CD4-positive, alpha-beta T cell treated with Interleukin-15 for 1 hour (primary cell): ENCODE measurements at places on chromosomes 2 and 18.

DNA sequence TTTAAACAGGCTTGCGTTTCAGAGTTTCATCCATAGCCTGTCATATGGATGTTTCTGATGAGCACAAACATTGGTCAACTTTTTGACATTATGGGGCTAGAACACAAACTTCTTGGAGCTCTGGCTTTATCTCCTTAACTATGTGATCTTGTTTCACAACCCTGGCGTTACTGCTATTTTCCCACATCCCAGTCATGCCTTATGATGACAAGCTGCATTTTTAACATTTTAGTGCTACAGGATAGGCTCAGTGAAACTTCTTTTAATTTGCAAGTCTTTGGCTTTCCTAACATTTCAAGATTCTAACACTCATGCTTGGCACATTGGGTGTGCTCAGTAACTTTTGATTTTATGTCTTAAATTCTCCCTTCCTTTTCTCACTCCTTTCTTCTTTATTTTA is 21.0 kb upstream of the PDE1A start:
- no peak for DNase-seq

- no peak for DNase-seq
Observed at GRCh38 chr2:157233506-157233905, 24.0 kb upstream of the GALNT5 start.

- no peak for DNase-seq
Observed at GRCh38 chr2:88010136-88010535, 6.2 kb downstream of the RNU2-63P start.

DNA sequence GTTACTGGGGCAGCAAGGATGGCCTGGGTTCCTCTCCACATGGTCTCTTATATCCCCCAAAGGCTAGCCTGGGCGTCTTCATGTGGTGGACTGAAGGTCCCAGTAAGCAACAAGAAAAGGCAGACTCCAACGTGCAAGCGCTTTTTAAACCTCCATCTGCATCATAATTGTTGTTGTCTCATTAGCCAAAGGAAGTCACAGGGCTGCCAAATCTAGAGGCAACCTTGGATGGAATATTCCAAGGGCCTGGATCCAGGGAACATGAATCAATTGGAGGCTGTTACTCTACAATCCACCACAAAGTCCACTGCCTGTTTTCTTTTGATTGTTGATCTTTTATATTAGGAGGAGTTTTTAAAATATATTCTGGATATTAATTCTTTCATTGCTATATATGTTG is 118.8 kb downstream of the SH3RF3 start:
- no peak for DNase-seq

- DNase-seq, result no peak
Observed at GRCh38 chr2:199458009-199458805, 468 bp upstream of the SATB2 start.

GRCh38 chr2:176419591-176420071 is 150.4 kb downstream of the MTX2 start:
- DNase-seq, result no peak

DNA sequence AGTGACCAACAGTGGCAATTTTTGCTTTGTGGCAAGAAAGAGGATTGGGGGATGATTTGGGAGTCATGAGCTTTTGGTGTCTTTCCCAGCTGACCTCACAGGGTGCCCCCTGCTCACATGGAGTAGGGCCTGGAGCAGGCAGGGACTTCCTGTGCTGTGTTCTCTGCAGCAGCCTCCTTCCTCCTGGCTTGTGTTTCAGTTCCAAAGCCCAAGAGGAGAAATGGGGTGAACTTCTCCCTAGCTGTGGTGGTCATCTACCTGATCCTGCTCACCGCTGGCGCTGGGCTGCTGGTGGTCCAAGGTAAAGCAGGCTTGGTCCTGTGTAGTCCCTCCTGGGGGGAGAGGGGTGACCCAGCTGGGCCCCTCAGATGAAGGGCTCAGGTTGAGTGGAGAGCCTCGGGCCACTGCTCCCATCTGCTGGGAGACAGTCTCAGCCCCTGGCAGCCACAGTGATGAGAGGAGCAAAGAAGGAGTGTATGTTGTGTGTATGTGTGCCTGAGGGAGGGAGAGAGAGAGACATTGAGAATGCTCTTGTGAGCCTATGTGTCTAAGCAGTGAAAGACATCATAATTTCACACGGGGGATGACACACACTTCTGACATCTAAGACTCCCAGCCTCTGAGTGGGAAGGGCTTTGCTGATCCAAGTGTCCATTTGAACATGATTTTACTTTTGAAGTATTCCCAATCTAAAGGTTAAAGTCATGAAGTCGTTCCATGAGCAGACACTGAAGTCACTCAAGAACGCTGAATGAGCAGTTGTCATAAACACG is 27.2 kb downstream of the MARCO start:
- DNase-seq, result no peak

GRCh38 chr2:129061069-129061768 is 742.6 kb upstream of the HS6ST1 start:
- no peak for DNase-seq

- DNase-seq, result peak; percentile 21
Observed at GRCh38 chr2:113273027-113273551, 5.6 kb downstream of the PAX8 start.

- no peak for DNase-seq
Observed at GRCh38 chr2:122755281-122755780, 999.9 kb downstream of the TSN start.

- DNase-seq, result no peak
Observed at GRCh38 chr2:239283288-239283945, 117.4 kb downstream of the HDAC4 start.

DNA sequence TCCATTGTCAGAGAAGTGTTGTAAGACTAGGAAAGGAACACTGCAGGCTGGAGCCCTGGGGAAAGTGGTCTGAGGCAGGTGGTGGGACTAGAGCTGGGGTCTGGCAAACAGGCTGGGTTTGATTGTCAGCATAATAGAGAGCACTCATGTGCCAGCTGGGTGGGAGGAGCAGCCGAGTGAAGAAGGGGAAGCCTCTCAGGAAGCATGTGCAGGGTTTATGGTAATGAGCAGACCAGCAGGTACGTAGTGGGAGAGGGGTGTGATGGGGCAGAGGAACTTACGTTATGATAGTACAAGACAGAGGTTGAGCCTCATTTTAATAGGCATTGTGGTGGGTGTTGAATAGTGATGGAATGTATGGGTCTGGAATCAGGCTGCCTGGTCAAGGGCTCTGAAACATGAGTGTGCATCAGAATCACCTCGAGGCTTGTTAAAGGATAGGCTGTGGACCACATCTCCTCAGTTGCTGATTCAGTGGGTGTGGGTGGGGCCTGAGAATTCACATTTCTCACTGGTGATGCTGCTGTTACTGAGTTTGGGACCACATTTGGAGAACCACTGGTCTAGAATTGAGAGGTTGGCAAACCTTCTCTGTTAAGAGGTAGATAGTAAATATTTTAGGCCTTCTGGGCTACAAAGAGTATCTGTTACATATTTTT is 1.7 kb upstream of the MGAT5 start:
- DNase-seq, result peak; percentile 52

GRCh38 chr2:10837298-10838266 is 25.0 kb upstream of the PDIA6 start:
- DNase-seq, result no peak

GRCh38 chr2:11540148-11540995 is 6.5 kb downstream of the GREB1 start:
- no peak for DNase-seq

DNA sequence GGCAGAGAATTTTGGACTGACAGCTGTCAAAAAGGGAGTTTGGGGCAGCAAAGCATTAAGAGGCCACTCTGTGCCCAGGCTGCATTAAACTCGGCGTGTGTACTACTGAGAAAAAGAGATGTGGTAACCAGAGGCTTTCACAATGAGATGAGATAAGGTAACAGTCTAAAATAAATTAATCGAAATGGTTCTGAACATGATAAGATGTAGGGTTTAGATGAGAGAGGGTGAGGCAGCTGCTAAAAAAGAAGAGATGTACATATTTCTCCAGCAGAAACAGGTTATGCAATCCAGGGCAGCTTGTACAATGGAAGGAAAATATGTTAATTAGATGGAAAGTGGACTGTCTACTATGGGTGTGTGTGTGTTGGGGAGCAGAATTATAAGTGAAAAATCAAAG is 39.2 kb upstream of the ACTR3 start:
- no peak for DNase-seq

- no peak for DNase-seq
Observed at GRCh38 chr2:226869371-226869770, 33.5 kb downstream of the RHBDD1 start.

DNA sequence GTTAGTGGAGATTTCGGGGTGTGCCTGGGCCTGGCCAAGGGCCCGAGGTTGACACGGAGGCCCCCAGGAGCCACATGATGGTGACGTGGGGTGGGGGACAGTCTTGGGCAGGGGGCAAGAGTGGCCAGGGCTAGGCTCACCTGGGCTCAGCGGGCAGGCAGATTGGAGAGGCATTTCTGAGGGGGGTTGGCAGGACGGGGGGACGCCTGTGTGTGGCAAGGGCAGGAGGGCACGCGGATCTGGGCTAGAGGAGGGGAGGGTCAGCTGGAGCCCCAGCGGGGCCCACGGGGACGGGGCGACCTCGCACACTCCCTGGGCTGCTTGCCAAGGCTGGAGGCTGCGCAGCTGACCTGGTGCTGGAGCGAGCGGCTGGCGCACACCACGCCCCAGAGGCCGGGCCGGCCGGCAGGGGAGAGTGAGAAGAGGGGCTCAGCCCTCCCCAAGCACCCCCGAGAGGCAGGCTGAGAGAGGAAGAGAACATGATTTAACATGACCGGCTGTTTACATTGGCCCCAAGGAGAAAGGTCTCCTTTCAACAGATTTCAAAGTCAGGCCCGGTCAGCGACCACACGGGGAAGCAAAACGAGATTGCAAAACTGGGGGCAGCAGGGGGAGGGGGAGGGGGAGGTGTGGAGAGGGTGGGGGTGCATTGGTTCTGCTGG is 38.0 kb upstream of the SNED1 start:
- DNase-seq, result no peak

GRCh38 chr2:227450311-227450841 is 21.6 kb upstream of the AGFG1 start:
- DNase-seq, result no peak

DNA sequence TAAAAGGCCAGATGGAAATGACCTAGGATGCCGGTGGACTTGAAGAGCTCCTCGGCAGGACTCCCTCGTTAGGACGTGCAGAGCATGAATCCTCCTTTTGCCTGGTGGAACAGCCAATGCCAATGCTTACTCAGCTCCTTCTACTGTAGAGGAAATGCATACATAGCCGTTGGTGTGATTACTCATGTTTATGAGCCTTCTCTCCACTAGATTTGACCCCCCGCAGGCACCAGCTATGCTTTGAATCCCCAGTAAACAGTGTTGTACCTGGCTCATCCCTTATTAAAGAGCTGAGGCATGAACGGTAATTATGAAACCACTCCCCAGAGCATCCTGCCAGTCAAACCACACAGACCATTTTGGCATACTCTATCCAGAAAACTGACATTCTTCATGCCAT is 172.8 kb downstream of the ANTXR1 start:
- no peak for DNase-seq

- DNase-seq, result no peak
Observed at GRCh38 chr2:54077088-54077900, 38.1 kb upstream of the ACYP2 start.

- no peak for DNase-seq
Observed at GRCh38 chr2:10285191-10285555, 17.5 kb upstream of the HPCAL1 start.

- no peak for DNase-seq
Observed at GRCh38 chr2:215598376-215598975, 162.6 kb upstream of the FN1 start.

DNA sequence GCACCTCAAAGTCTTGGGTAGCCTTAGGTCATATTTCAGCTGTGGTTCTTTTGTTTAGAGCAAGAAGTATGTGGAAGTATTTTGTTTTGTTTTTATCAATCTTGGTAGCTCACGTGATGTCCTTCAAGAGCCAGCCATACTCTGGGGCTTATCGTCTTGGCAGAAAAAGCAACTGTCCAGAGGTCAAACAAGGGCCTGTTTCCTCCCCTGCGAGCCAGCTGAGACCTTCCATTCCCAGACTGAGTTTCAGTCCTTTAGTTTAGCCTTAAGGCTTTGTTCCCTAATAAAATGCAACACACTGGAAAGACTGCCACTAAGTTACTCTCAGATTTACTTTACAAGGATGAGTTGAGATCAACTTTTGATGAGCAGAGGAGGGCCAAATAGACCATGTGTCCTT is 63.5 kb downstream of the TXNL1 start:
- no peak for DNase-seq

GRCh38 chr2:208363485-208363884 is 43.1 kb upstream of the PTH2R start:
- no peak for DNase-seq

GRCh38 chr2:99278793-99279291 is 22.2 kb downstream of the LYG1 start:
- DNase-seq, result no peak

DNA sequence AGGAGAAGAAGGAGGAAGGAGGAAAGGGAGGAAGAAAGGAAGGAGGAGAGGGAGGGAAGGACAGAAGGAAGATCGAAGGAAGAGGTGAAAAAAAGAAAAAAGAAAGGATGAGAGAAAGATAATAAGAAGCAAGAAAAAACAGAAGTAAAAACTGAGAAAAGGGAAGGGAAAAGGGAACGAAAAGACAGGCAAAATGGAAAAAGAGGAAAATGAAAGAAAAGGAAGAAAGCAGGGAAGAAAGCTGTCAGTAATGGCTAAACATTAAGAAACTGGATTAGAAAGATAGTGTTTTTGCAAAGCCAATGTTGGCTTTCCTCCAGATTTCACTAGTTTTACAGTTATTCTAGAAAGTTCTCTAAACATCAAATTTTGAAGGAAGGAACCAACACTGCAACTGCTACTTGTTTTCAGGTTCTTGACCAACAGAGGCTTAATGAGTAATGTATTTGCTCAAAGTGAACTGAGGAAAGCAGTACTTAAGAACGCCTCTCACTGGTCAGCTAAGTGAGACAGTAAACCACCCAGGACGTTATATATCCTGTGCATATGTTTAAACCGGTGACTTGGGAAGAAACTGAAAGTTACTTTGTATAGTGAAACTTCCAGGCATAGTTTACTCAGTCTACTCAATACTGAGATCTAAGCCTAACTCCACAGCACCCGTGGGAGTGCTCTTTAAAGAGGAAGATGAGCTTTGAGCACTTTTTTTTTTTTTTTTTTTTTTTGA is 286.2 kb upstream of the TRIB2 start:
- no peak for DNase-seq

DNA sequence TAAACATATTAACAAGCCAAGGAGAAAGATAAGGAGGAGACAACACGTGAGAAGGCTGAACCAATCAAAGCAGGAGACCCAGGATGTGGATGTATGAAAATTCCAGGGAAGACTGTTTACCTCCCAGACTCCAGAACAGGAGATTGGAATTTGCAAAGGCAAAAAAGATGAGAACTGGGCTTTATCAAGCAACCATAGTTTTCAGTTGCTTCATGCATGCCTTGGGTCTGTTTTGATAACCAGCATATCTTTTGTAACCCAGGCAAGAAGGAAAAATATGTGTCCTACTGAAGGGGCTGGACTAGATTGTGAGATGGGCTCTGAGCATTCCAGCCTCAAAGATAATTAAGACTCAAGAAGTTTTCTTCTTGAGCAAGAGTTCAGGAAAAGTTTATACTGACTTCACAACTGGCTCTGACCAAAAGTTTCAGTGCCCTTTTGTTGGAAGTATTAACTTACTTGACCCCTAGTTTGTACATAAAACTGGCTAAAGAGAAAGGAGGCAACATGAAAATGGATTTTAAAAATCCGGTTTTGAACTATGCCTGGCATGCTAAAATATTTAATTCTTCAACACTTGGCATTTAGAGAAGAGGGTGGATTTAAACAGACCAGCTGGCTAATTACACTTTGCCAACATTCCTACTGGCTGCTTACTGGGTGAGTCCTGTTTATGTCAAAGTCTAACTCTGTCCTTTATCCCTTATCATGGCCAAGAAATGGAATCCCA is 79.3 kb upstream of the CD28 start:
- DNase-seq, result no peak
